ENCODE measurements at places on chromosomes 5 and 9.

- DNase-seq = peak; percentile 9
Measured at GRCh38 chr5:124524552-124525232, 221.7 kb downstream of the ZNF608 start.

DNA sequence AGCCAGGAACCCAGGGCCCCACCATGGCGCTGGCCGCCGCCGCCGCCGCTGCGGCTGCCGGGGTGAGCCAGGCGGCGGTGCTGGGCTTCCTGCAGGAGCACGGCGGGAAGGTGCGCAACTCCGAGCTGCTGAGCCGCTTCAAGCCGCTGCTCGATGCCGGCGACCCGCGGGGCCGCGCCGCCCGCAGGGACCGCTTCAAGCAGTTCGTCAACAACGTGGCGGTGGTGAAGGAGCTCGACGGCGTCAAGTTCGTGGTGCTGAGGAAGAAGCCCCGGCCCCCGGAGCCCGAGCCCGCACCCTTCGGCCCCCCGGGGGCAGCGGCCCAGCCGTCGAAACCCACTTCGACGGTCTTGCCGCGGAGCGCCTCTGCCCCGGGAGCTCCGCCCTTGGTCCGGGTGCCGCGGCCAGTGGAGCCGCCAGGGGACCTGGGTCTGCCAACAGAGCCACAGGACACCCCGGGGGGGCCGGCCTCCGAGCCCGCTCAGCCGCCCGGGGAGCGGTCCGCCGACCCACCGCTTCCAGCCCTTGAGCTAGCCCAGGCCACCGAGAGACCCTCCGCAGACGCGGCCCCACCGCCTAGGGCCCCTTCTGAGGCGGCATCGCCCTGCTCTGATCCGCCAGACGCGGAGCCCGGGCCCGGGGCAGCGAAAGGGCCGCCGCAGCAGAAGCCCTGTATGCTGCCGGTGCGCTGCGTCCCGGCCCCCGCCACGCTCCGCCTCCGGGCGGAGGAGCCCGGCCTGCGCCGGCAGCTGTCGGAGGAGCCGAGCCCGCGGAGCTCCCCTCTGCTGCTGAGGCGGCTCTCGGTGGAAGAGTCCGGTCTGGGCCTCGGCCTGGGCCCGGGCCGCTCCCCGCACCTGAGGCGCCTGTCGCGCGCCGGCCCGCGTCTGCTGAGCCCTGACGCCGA lies 749 bp downstream of the SOWAHA start:
- DNase-seq = peak; percentile 28

DNA sequence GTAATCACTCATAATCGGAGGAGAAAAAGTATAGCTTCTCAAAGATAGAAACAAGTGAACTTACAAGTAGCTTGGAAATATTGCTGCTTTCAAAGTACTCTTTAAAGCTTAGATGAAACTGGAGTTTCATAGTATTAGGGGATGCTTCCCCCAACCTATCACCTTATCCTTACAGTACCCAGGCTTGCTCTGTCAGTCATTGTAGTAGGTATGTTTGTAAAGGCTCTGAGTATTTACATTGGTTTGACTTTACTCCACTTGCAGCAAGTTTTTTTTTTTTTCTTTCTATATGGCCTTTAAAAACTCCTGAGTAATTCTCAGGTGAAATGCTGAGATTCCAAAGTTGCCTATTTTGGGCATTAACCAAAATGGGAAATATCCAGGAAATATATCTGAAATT lies 84.8 kb downstream of the CD180 start:
- no peak for DNase-seq

- DNase-seq = no peak
Measured at GRCh38 chr5:7394889-7395431, 978 bp upstream of the ADCY2 start.

DNA sequence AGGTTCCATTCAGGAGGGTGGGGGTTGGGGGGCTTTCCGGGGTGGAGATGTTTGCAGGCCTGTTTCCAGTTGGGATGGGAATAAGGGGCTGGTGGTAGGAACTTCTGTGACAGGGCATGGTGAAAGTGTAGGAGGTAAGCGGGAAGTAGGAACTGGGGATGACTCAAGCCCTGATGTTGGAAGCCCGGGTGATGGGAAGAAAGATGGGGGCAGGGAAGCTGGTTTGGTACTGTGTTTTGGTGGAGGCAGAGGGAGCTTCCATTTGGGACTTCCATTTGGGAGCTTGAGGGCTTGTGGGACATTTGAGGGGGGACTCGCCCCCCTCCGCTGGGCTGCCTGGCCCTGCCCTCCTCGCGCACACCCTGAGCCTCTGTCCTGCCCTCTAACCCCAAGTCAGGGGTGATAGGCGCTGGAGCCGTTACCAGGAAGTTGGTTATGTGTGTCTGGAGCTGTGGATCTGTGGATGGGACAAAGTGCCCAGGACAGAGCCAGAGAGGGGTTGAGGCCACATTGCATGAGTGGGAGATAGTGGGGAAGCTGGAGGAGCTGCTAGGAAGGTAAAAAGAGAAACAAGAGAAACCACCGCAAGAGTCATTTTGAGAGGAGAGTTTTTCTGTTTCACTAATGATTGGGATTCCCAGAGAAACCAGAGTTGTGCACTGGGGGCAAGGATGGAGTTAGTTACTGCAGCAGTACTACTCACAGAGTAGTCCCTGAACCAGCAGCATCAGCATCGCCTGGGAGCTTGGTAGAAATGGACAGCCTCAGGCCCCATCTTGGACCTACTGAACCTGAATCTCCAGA lies 6.6 kb downstream of the RGS14 start:
- peak; percentile 85 for DNase-seq

GRCh38 chr9:75238311-75238976 lies 150.1 kb downstream of the OSTF1 start:
- DNase-seq = peak; percentile 76

- no peak for DNase-seq
Measured at GRCh38 chr9:37916471-37917312, 12.8 kb upstream of the SLC25A51 start.

- DNase-seq = no peak
Measured at GRCh38 chr9:91328186-91328585, 33.5 kb downstream of the AUH start.

- DNase-seq = no peak
Measured at GRCh38 chr5:165919196-165919595, 2372.2 kb upstream of the WWC1 start.

DNA sequence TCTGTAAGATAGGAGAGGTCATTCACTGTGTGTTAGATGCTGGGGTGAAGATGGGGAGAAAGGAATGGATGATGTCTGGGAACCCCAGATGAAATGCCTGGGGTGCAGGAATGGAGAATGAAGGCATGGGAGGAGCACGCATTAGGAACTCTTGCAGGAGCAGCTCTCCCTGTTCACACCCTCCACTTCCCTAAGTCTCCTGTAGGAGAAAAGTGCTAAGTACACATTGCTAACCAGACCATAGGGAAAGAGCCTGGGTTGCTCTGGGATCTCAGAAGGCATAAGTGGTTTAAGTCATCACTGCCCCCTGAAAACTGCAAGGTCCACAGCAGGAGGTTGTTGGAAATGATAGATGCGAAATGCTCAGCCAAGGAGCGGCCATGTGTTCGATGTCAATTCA lies 163.1 kb downstream of the SEC61B start:
- no peak for DNase-seq

GRCh38 chr5:139473565-139473964 lies 2.8 kb downstream of the SMIM33 start:
- peak; percentile 35 for DNase-seq

GRCh38 chr9:20693068-20693467 lies 9.0 kb downstream of the FOCAD start:
- no peak for DNase-seq

GRCh38 chr9:127853312-127854183 lies 910 bp downstream of the ENG start:
- no peak for DNase-seq

DNA sequence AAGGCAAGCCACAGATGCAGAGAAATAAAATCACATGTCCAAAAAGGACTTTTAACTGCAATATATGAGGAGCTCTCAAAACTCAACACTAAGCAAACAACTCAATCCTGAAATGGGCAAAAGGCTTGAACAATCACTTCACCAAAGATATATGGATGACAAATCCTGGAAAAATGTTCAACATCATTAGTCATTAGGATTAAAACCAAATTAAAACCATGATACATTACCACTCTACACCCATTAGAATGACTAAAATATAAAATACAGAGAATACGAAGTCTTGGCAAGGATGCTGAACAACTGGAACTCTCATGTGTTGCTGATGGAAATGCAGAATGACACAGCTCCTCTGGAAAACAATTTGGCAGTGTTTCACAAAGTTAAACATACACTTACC lies 277.4 kb downstream of the TLE1 start:
- no peak for DNase-seq

- no peak for DNase-seq
Measured at GRCh38 chr9:37191403-37192089, 71.2 kb downstream of the ZCCHC7 start.

DNA sequence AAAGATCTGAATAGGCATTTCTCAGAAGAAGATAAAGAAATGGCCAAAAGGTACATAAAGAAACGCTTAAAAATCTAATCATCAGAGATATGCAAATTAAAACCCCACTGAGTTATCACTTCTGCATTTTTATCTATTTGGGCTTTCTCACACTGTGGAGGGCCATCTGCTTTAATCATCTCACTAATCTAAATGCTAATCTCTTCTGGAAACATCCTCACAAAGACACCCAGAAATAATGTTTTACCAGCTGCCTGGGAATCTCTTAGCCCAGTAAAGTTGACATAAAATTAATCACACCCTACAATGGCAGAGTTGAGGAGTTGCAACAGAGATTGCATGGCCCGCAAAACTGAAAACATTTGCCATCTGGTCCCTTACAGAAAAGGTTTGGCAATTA lies 407.9 kb upstream of the CYLC2 start:
- DNase-seq = no peak

DNA sequence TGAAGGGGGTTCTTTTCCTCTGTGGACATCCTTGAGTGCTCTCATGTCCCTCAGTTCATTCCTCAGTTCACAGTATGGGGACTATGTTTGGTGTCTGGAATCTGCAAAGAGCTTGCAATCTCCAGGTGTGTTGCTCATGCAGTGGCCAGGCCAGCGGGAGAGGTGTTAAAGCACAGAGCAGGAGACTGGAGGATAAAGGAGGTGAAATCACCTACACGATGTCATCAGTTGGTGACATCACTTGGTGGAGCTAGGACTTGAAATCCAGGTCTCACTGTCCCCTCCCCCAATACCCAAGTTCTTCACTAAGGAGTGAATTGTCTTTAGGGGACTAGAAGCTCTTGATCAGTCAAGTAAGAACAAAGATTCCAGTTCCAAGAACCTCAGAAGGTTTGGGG lies 197.3 kb upstream of the ZNF618 start:
- DNase-seq = no peak

GRCh38 chr5:72246954-72247442 lies 73.0 kb downstream of the MRPS27 start:
- DNase-seq = no peak

DNA sequence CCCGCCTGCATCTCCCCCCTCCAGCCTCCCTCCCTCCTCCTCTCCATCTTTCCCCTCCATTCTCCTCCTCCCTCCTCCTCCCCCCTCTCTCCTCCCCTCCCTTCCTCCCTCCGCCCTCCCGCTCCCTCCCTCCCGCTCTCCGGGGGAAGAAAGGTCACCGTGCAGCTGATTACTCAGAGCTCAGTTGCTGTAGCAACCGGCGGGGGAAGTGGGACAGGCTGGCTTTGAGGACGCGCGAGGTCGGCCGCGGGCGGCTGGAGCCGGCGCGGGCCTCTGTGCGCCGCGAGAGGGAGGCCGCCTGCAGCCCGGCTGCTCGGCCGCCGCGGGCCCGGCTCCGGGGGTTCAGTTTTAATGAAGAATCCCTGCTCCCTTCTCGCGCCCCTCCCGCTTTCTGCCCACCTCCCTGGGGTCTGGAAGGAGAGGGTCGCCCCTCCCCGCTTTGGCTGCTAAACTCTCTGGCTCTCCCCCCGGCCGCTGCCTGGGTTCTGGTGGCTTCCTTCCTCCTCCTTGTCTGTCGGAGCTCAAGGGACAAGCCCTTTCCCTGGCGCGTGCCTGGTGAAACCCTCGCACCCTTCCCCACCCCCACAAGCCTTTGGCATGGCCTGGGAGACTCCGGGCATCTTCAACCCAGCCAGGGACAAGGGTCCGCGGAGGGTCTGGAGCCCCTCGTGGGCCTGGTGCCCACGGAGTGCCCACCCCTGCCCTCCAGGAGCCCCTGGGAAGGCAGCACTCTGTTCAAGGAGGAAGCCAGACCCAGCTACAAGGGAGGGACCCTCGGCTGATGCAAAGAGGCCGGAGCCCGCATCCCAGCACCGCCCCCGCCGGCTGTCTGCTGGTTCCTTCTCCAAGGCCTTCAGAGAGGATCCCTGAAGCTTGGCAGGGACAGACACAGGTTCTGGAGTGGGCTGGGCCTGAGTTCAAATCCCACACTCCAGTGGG lies 160.3 kb downstream of the C9orf50 start:
- DNase-seq = peak; percentile 92

- no peak for DNase-seq
Measured at GRCh38 chr9:118643118-118643517, 726.1 kb downstream of the BRINP1 start.

DNA sequence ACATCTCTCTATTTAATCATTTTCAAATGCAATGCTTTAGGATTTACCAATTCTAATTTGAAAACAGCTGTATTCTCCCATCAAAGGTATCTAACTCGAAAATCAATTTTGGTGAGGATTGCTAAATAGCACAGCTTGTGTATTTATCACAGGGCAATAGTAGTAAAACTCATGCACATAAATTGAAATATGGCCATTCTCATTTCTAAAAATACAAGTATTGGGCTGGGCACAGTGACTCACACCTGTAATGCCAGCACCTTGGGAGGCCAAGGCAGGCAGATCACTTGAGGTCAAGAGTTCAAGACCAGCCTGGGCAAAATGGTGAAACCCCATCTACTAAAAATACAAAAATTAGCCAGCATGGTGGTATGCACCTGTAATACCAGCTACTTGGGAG lies 164.8 kb upstream of the RASA1 start:
- DNase-seq = no peak

- DNase-seq = no peak
Measured at GRCh38 chr5:93585041-93585766, 2.2 kb downstream of the NR2F1 start.

DNA sequence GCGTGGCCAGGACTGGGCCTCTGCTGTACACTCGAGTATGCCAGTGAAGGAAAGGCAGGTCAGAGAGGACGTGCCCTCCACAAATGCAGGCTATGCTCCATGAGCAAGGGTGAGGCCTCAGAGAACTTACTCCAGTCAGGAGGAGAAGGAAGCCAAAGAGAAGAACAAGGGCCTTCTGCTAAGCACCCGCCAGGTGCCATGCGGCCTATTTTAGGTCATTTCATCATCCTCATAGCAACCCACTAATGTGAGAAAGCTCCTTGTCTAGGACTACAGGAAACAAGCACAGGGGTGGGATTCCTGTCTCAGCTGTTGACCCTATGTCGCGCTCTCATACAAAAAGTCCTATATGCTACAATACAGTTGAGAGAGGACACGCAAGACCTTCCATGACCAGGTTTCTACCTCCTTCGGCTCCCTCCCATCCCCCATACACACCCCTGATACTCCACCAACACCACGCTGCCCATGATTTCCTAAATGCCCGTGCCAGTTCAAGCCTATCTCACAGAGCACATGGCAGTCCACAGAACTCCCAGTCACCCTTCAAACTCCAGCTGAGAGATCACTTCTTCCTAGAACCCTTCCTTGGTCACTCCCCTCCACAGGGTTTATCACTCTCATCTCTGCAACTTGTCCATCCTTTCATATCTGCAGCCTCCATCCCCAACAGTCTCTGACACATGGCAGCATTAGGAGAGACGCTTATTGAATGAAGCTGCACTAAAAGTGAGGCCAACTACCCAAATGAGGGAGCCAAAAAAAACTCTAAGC lies 26.8 kb downstream of the PSMB7 start:
- no peak for DNase-seq

- no peak for DNase-seq
Measured at GRCh38 chr9:13113216-13113615, 166.3 kb downstream of the MPDZ start.

Measured in activated CD4-positive, alpha-beta T cell treated with anti-CD3 and anti-CD28 coated beads, Interleukin-2, Interleukin-6, amounts not matched to agents 100 ng/mL and 50 ng/mL, durations not matched to agents 16 hours and 8 hours (primary cell).